ENCODE measurements at places on chromosomes 7 and 10.
A peak's percentile ranks its signal among the peaks of the same experiment; 100 is the strongest.

DNA sequence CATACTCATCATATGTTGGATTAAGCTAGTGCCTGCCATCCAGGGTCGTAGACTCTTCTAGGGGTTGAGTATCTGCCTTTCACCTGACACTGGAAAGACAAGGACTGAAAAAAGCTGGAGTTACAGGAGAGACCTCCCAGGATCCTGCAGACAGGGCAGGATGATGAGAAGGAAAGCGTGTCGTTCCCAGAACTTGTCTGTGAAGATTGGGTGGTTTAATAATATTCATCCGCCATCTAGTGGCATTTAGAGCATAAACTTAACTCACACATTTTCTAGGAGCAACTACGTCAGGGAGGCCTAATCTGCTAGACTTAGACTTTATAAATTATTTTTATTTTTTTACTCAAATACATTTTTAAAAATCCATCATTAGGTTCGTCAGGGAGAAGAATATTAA, 59.6 kb downstream of the ADRB1 start:
- DNase-seq = peak; percentile 30

- DNase-seq = no peak
Observed at GRCh38 chr10:77030974-77031373, 606.6 kb downstream of the KCNMA1 start.

DNA sequence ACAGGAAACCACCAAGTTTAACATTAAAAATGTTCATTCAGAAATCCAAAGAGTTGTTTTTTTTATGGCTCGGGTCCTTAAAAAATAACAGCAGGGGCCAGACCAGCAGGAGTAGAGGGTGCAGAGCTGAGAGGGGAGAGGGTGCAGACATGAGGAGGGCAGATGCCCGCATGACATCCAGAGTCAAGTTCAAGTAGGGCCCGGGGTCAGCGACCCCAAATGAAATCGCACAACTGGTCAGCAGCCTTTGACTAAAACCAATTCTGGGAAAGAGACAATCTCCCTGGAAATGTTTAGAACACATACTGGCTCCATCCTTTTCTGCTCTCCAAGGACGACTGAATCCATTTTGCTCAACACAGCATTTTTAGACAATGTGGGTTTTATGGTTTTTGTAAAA, 297.5 kb downstream of the FGFR2 start:
- DNase-seq = no peak

DNA sequence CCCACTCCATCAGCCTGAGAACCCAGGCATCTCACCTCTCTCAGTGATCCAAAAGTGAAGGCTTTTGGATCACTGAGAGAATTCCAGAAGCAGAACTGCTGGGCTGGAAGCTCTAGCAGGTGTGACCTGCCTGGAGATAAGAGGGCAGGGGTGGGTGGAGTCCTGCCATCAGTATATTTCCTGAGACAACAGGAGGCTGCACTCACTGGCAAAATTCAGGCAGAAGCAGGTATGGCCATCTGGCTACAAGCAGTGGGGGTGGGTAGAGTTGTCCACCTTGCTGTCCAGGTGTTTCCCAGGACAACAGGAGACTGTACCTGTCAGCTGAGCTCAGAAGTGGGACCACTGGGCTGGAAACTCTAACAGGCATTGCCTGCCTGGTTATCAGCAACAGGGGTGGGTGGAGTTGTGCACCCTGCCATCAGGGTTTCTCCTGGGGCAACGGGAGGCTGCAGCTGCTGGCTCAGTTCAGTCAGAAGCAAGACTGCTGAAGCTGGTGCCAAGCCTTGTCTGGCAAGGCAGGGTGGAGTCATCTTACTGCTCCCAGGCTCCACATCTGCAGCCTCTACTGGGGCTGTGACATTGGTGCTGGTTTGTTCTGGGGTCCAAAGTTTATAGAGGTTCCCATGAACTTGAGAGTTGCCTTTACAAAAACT, 47.2 kb upstream of the SFTPD start:
- no peak for DNase-seq

DNA sequence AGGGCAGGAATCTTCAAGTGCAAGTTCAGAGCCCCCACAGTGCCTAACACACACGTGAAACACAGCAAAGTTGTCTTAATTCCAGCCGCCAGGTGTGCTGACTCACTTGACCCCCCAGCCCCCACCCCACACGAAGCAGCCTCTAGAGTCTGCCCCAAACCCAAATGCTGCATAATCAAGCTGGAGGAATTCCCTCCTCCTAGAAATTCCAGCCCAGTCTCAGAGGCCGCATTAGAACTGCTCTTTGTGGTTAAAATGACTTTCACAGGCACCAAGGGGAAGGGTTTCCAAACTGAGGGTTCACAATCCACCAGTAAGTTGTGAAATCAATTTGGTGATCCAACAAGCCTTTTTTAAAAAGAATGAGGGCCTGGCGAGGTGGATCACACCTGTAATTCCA, 67.0 kb upstream of the PLXNA4 start:
- DNase-seq = no peak

- DNase-seq = peak; percentile 19
Observed at GRCh38 chr7:90298145-90299038, 22.7 kb downstream of the FAM237B start.

GRCh38 chr7:112022128-112022527, 184.1 kb downstream of the DOCK4 start:
- DNase-seq = no peak

- DNase-seq = no peak
Observed at GRCh38 chr10:132570771-132571649, 33.4 kb downstream of the INPP5A start.

- no peak for DNase-seq
Observed at GRCh38 chr7:128005117-128005516, 26.1 kb downstream of the LRRC4 start.

DNA sequence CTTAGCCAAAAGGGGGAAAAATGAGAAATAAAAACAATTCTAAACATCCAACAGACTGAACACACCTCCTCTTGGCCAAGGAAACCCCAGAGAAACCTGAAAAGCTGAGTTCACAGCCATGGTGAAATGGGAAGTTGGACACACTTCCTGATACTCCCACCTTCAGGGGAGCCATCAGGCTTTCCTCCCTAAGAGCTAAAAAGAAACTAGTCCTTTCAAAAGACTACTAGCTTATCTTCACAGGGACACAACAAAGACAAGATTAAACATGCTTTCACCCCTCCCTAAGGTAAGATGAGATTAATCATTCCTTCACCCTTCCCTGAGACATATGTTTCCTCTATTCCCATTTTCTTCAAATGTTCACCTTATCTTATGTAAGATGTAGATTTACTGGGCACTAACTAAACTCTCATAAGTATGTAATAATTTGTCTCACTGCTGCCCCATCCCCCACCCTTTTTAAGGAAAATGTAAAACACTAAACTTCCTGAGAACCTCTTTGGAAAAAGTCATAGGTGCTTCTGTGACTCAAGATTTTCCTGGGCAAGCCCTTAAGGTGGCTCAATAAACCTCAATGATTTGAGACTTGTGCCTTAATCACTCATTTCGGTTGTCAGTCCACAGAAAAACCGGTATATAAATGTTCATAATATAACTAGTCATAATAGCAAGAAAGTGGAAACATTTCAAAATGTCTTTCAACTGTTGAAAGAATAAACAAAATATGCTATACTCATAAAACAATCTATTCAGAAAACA, 40.5 kb downstream of the HTR7 start:
- DNase-seq = no peak

- DNase-seq = no peak
Observed at GRCh38 chr7:4808026-4808425, 32.6 kb downstream of the AP5Z1 start.

DNA sequence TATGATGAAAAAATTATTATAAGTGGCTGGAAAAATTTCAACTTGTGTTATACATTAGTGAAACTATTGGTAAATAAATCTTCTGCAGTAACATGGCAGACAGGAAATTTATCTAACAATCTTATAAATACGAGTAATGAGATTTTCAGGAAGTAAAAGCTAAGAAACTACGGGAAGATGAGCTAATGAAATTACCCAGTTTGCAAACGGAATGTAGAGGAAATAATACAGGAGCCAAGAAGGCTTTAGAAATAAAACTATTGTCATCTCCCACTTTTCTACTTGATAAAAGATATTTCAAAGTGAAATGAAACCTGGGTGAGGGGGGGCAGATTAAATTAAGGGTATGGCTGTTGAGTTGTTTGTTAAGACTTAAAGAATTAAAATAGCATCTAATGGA, 332.5 kb upstream of the SORCS1 start:
- DNase-seq = no peak

- DNase-seq = no peak
Observed at GRCh38 chr10:119845656-119846055, 27.0 kb downstream of the MCMBP start.

GRCh38 chr10:112873541-112873940, 76.5 kb upstream of the TCF7L2 start:
- DNase-seq = no peak

- DNase-seq = no peak
Observed at GRCh38 chr10:96626795-96627194, 40.0 kb upstream of the TM9SF3 start.

DNA sequence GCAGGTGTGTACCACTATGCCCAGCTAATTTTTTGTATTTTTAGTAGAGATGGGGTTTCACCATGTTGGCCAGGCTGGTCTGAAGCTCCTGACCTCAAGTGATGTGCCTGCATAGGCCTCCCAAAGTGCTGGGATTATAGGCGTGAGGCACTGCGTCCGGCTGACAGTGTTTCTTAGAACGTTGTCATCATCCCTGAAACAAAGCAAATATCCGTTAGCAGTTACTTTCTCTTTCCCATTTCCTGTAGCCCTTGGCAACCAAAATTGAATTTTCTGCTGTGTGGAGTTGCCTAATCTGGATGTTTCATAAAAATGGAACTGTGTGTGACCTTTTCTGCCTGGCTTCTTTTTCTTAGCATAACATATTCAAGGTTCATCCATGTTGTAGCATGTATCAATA, 22.4 kb downstream of the ZNF33A start:
- no peak for DNase-seq

- no peak for DNase-seq
Observed at GRCh38 chr7:69959789-69960499, 361.7 kb downstream of the AUTS2 start.

GRCh38 chr10:86203162-86203905, 163.3 kb downstream of the GRID1 start:
- peak; percentile 9 for DNase-seq

DNA sequence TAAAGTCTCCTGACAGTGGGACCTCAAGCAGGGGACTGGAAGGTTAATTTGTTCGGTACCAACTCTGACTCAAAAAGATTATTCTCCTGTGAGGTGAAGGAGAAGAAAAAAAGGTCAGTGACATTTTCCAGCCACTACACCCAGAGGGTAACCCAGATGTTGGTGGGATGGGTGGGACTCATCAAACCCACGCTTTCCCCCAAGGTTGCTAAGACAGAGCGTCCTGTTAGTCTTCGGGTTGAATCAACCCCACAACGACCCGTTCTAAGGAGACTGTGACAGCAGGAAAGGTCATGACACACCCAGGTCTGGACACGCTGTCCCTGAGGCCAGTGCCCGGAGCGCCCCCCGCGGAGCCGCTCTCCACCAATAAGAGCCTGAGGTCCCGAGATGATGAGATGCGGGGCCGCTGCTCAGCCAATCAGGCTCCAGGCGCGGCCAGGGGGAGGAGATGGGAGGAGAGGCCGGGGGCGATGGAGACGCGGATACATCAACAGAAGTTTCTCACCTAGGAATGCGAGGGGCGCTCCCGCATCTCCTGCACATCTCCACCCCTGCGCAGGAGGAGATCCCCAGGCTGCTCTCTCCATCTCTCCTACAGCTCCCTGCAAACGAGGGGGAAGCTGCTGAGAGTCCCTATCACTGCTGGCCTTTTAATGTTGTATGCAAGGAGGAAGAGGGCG, at the start of gene WNT16:
Gene WNT16 (plus strand): TSS at position 493 of the 683 bp plus-strand sequence. CDS start 293 bp downstream, outside the sequence.
- DNase-seq = no peak

DNA sequence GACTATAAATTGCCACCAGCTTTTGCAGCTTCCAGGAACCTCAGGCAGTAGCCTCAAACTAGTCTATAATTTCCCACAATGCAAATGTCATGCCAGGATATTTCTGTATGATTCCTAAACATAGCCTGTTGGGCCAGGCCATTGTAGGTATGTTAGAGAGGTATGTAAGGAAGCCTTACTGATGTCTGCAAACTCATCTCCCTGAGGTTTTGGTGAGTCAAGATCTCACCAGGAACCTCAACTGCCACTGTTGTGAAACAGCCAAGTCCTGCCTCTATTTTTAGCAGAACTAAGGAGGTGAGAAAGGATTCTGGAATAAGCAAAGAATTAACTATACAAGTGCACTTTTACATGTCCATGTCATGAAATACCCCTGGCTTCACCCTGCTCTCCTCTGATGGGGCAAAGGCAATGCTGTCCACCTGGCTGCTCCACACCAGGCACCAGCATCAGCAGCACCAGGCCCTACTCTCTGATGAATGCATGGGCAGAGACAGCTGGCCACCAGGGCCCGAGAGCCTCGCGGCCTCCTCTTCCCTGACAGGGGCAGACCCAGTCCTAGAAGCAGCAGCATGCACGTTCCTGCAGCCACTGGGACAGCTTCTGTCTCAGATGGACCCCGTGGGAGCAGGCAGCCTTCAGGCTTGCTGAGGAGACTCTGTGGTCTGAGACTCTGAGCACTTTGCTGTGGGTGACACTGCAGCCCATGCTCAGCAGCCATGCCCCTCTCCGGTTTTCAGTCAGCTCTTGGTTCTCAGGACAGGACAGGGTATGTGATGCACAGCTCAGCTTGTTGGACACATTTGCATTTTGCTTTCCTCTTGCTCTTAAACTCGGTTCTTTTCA, 147.3 kb downstream of the ZMYND11 start:
- DNase-seq = peak; percentile 39

DNA sequence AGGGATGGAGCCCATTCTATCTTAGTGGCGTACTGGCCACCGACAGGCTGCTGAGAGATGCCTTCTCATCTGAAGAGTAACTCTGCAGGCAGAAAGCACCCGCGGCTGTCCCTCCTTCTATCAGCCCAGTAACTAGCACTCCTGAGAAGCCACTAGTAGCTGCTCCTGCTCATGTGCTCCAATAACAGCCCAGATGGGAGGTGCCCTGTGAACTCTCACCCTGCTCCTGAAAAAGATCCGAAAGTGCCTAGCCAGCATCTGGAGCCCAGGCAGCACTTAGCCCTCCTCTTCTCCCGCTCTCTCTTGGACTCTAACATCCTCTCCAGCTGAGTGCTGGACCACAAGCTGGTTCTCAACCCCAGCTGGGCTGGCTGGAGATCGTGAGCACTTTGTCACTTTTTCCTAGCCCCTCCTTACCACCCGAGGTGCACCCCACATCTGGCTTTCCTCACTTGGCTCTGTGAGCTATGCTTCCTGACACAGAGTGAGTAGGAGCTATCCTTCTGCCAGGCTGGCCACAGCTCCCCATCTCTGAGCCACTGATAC, 239.2 kb downstream of the GRID1 start:
- no peak for DNase-seq

GRCh38 chr7:92042056-92042737, 92.1 kb downstream of the CYP51A1 start:
- no peak for DNase-seq

- DNase-seq = no peak
Observed at GRCh38 chr7:33044401-33044718, 18.2 kb downstream of the NT5C3A start.

- DNase-seq = no peak
Observed at GRCh38 chr7:21089653-21090052, 303.0 kb upstream of the SP8 start.

All from activated CD4-positive, alpha-beta T cell treated with anti-CD3 and anti-CD28 coated beads, Interleukin-2, Interleukin-4, amounts not matched to agents 100 ng/mL and 50 ng/mL, durations not matched to agents 16 hours and 8 hours (primary cell).